Stimulated activated CD4-positive, alpha-beta T cell treated with anti-CD3 and anti-CD28 coated beads, Interleukin-1b, Interleukin-23, amount 100 ng/mL, for 48 hours (primary cell): ENCODE measurements at places on chromosomes 16 and 17.
A peak's percentile ranks its signal among the peaks of the same experiment; 100 is the strongest.

- DNase-seq = no peak
These were observed 1.8 kb upstream of the C1QTNF8 start for GRCh38 chr16:1097800-1098199.

GRCh38 chr16:4328782-4329775, 13.2 kb downstream of the GLIS2 start:
- DNase-seq = no peak

DNA sequence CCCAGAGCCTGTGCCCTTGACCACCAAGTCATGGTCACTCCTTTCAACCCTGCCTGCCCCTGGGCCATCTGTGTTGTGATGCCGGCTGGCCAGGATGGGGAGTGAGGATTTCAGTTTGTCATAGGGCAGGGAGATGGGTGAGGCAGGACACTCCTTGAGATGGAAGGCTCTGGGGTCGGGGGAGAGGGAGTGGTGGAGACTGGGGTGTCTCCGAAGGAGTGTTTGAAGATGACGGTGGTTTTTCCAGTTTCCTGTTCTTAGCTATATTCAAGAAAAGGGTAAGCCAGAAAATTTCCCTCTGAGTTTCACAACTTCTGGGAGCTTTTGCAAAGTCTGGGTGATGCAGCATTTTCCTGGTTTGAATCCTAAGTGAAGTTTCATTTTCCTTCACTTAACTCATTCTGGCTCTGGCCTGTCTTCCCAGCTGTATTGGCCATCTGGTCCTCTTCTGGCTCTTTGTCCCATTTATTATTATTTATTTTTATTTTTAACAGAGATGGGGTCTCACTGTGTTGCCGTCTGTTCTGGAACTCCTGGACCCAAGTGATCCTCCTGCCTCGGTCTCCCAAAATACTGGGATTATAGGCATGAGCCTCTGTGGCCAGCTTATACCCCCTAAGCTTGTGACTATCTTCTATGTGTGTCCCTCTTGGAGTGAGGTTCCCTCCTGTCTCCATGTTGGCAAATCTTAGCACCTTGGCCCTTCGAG, 27.7 kb downstream of the ABCC1 start:
- DNase-seq = no peak

- DNase-seq = no peak
These were observed 121.3 kb upstream of the CACNG5 start for GRCh38 chr17:66713533-66714042.

GRCh38 chr16:31913668-31914067, 40.1 kb downstream of the ZNF267 start:
- DNase-seq = no peak

DNA sequence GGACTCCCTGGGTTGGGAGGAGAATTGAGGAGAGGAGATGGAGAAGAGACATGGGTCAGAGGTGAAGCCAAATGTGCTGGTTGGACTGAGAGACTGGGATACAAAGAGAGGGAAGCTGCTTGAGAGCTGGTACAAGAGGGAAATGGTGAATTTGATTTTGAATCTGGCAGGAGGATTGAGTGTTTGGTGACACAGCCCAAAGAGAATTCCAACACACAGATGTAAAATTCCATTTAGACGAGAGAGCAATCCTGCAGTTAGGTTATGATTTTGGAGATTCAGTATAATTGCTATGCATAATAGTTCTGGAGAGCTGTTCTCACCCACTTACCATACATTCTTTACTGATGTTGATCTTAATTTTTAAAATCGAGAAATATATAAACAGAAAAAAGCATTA, 57.7 kb downstream of the HSD17B2 start:
- DNase-seq = no peak

- no peak for DNase-seq
These were observed 22.5 kb upstream of the ETV4 start for GRCh38 chr17:43568506-43569082.

- DNase-seq = no peak
These were observed 20.9 kb downstream of the G6PC3 start for GRCh38 chr17:44091200-44091997.

- DNase-seq = no peak
These were observed 47.6 kb downstream of the FZD2 start for GRCh38 chr17:44604768-44605485.

DNA sequence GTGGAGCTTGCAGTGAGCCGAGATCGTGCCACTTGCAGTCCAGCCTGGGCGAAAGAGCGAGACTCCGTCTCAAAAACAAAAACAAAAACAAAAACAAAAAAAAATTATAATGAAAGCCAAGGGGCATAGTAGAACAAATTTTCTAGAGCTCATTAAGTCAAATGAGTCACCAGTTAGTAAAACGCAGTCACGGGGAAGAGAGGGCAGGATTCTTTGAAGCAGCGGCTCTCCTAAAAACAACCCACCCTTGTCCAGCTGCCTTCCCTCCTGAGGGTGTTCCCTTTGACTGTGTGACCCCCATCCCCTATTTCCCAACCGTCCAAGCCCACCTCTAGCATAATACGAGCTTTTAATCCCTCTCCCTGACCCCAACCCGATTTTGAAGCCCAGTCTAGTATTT, 44.1 kb upstream of the STH start:
- DNase-seq = no peak

GRCh38 chr16:68640972-68641371, 4.1 kb upstream of the CDH3 start:
- DNase-seq = no peak

DNA sequence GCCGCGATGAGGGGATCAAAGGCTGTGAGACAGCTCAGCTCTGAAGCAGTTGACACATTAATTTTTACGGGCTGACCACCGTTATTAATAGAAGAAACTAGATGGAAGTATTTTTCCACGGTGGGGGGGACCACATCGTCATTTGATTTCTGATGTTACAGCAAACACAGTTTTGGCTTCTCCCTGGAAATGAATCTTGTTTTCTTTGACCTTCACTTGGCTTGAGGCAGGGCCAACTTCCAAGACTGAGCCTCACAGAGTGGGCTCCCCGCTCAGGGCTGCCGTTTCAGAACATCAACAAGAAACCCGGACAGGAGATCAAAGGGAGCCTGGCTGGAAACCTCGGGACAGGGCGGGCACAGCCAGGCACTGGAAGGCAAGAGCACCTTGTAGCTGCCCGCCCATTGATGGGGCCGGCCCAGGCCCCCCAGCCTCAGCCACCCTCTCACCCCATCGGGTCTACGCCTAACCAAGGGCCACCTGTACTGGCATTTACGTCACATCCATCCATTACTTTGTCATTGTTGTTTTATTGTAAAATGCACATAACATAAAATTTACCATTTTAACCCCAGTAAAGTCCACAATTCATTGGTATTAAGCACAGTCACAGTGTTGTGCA, 124.6 kb downstream of the C16orf95 start:
- no peak for DNase-seq

DNA sequence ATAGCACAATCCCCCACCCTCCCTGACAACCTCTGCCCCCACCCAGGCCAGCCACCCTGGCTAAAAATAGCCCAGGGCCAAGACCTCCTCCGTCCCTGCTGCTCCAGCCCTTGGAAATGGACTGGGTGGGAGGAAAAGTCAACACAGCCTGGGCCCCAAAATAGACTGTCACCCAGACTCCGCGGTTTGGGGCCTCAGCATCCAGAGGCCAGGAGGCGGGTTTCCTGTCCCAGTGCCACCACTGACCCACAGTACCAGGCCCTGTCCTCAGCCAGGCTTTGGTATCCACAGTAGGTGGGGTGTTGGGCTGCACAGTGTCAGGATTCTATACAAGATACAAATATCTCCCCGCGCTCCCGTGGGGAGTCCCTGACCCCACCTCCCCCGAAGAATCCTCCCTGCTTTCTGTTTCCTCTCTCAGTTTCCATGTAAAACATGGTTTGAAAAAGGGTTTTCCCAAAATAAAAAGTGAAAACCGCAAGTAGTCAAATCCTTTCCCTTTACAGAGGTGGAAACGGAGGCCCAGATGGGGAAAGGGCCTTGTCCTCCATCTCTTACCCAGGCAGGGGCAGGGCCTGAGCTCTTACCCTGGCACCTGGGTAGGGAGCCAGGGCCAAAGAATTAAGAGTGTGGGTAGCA, 20.1 kb downstream of the CPNE2 start:
- DNase-seq = no peak

GRCh38 chr17:6450926-6451832, 6.9 kb downstream of the PIMREG start:
- no peak for DNase-seq

GRCh38 chr17:77606865-77607210, 351.7 kb upstream of the TNRC6C start:
- DNase-seq = no peak

DNA sequence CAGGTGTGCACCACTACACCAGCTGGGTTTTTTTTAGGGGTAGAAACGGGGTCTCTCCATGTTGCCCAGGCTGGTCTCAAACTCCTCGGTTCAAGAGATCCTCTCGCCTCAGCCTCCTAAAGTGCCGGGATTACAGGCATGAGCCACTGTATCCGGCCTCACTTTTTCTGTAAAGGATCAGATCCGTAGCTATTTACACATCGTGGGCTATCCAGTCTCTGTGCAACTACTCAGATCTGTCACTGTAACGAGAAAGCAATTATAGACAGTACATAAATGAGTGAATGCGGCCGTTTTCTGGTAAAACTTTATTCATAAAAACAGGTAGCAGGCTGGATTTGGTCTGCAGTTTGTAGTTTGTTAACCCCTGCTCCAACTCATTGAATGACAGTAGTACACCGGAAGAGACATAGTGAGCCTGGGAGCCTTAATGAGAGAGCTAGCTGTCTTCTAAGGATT, 44.5 kb downstream of the VMP1 start:
- DNase-seq = peak; percentile 36

DNA sequence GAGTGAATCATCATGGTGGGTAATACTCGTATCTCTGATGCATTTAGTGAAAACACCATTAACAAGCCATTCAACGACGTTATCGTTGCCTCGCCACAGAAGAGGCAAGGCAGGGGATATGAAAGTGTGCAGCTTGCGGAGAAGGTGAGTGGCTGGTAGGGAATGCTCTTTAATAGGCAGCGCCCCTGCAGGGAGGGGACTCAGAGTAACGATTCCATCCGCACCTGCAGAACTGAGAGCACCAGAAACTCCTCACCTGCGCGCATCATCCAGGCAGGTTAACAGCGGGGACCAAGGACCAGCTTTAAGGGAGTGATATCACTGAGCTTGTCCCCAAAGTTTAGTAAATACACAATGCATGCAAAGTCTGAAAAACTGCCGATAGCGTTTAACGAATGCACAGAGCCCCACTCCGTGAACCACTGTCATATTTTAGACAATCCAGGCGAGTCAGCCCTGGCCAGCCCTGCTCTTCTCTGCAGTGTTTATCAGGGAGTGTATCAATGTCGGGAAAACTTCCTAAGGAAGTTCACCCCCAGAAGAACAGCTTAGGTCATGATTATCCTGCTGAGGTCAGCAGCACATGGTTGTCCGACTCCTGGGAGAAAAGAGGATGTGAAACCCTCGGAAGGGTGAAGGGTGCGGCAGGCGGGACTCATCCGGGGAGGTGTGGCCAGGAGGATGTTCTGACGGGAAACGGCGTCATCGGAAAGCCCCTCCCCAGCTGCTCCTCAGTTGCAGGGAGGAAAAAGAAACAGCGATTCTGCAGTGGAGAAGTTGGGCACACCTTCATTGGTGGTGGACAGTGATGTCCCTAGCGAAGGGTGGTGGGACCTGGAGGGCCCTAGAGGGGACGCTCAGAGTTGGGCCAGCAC, 68.5 kb upstream of the DNAH17 start:
- DNase-seq = peak; percentile 63

DNA sequence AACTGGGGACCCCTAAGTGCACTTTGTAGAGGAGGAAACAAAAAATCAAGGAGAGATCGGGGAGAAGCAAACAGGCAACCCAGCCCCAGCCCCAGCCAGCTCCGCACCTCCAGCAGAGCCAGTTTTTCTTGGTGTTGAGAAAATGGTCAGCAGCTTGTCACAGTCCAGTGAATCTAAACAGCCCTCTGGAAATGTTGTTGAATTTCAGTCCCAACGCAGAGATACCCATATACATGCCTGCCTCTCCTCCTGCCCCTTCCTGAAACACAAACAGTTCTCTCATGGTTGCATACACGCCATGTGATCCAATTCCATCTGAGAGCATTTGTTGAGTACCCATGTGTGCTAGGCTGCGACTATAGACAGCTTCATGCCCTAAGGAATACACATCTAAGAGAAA, 42.4 kb upstream of the LHX1 start:
- no peak for DNase-seq

- no peak for DNase-seq
These were observed 5.7 kb downstream of the FN3K start for GRCh38 chr17:82740906-82741759.

DNA sequence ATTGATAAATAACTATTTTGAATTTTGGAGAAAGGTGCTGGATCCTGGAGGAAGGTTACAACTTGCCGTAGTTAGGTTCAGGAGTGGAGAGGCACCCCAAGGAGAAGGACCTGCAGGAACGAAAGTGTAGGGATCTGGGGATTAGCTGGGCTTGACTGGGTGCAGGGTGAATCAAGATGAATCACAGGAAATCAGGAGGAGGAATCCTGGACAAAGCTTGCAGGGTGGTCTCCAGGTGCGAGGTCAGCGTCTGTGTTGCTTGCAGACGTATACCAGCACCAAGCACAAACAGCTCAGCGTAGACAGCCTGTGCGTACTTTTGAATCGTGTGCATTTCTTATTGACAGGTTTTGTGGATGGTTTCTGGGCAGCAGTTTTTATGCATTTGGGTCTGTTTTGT, 144.3 kb downstream of the MSI2 start:
- DNase-seq = no peak

DNA sequence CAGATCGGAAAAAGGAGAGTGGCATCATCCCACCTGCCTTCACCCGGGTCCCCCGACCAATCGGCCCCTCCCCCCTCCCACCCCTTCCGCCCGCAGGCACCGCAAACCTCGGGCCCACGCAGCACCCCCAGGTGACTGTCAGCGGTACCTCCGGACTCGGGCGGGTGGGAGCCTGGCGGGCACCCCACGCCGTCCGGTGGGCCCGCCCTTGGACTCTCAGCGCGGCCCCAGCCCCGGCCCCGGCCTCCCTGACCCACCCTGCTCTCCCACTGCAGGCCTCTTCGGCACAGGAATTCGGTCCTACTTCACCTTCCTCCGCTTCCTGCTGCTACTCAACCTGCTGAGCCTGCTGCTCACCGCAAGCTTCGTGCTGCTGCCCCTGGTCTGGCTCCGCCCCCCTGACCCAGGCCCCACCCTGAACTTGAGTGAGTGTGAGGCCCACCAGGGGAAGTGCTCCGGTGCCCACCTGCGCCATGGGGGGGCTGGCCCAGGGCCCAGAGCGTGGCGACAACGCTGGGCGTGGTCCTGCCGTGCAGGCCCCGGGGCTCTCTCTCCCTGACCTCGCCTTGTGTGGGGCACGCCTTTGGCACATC, 1.6 kb downstream of the TMC8 start:
- DNase-seq = peak; percentile 60

GRCh38 chr16:22317001-22317530, 19.9 kb downstream of the POLR3E start:
- DNase-seq = no peak

DNA sequence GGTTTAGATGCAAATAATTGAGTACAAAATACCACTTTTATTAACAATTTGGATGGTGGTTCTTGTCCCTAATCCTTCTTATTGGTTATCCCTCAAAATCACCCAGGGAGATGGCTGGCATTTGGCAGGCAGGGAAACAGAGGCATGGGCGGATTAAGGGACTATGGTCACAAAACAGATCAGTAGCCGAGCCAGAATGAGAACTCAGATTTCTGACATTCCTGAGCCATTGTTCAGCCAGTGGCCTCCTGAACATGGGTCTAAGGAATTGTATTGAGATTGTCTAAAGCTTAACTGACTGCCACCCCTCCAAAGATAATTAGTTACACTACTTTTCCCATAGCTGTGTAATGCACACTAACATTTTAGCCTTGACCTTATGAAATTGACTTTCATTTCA, 88.4 kb downstream of the CHD9NB start:
- DNase-seq = no peak

- DNase-seq = no peak
These were observed 3.5 kb downstream of the SEC14L1 start for GRCh38 chr17:77144227-77144626.
